Psoas muscle (tissue), 8 donors: ENCODE measurements at places on chromosomes 3 and 15.

DNA sequence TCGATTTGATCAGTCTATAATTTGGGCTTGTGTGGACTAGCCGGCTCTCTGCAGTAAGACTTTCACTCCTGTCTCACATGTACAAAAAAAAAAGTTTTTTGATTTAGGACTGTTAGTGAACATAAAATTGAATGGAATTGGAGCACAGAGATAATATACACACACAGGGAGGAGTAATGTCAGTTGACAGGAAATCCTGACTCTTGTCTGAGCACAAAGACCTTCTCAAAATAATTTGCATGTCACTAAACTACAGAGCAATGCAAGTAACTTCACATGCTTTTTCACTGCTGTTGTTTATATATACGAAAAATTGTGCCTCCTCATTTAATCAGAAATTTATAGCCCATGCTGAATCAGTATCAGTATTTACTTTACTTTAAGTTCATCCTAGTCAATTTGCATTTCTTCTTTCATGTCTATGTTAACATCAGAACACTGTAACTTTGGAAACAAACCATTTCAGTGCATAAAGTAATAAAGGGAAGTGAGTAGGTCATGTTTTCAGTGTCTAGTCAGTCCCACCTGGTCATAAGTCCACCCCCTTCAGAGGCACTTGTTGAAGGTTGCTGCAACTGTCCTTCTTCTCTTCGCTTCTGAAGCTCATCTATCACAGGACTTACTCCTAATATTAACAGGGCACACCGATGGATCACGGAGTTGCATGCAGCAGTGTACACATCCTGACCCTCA, 115.8 kb downstream of the FBXL22 start:
- DNase-seq = no peak
- no peaks in the 10 kb centered on the region for H3K27me3 ChIP-seq
- peaks cover 98% of the 10 kb centered on the region for H3K36me3 ChIP-seq
- no peak overlapping the region for H3K4me3 ChIP-seq
- no peaks in the 10 kb centered on the region for H3K4me1 ChIP-seq

DNA sequence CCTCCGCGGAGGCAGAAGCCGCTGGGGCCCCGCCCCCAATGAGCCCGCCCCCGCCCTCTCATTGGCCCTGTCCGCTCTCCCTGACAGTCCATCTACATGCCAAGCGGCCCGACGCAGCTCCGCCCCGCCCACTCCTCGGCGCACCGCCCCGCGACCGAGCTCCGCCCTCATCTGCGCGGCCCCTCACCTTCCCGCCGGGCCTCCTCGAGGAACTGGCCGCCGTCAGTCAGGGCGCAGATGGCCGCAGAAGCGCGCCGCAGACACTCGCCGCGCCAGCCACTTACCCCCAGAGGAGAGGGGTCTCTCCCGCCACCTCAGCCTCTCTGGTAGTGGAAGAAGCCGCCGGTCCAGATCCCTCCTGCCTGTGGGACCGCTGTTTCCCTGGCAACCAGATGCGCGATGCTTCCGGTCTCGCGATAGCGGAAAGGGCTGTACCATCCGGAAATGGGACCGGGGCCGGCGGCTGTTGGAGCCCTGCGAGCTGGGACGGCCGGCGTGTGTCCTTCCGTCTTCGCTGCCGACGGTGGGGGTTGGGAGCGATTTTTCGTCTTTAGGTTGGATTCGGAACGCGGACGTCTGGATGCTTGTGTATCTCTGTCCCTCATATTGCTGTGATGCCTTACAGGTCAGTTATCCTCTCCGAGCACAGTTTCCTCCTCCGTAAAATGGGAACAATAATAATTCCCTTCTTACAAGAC, at the start of gene FSIP1:
Gene FSIP1 (minus strand): TSS at position 401 of the 698 bp plus-strand sequence. CDS start 6,317 bp downstream, outside the sequence.
- H3K27ac ChIP-seq = no peak within 1 kb of the TSS
- peak within 1 kb of the TSS; percentile 78 for H3K4me3 ChIP-seq
- H3K27me3 ChIP-seq = no peaks in the 10 kb centered on the region
- no peaks in the 10 kb centered on the region for H3K36me3 ChIP-seq

DNA sequence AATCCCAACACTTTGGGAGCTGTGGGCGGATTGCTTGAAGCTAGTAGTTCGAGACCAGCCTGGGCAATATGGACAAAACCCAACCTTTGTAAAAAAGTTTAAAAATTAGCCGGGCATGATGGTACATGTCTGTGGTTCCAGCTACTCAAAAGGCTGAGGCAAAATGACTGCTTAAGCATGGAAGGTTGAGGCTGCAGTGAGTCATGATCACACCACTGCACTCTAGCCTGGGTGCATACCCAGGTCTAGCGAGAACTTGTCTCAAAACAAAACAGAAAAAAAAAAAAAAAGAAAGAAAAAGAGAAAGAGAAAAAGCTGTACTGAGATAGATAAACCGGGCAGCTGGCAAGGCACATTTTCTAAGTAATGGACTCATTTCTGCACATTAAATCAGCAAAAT, 10.6 kb downstream of the ARPP19 start:
- peak overlapping the region; percentile 79 for H3K27ac ChIP-seq
- no peaks in the 10 kb centered on the region for H3K27me3 ChIP-seq

GRCh38 chr15:76863693-76864092, 41.4 kb downstream of the SCAPER start:
- H3K27me3 ChIP-seq = no peaks in the 10 kb centered on the region
- no peak overlapping the region for H3K27ac ChIP-seq
- no peak for DNase-seq
- H3K4me1 ChIP-seq = peaks cover 25% of the 10 kb centered on the region

DNA sequence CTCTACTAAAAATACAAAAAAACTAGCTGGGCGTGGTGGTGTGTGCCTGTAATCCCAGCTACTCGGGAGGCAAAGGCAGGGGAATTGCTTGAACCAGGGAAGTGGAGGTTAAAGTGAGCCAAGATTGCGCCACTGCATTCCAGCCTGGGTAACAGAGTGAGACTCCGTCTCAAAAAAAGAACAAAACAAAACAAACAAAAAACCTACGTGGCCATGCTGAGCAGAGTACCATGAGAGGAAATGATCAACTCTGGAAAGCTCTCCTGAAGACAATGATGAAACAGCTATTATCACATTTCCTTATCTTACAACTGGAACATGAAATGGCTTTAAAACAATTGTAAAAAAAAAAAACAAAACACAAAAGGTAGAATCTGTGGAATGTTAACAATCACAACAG, 75.2 kb downstream of the CHSY1 start:
- DNase-seq = no peak
- H3K27ac ChIP-seq = peak overlapping the region; percentile 27
- no peaks in the 10 kb centered on the region for H3K4me1 ChIP-seq

- H3K36me3 ChIP-seq = no peaks in the 10 kb centered on the region
- no peaks in the 10 kb centered on the region for H3K4me1 ChIP-seq
- DNase-seq = no peak
- H3K27ac ChIP-seq = no peak overlapping the region
- no peak overlapping the region for H3K4me3 ChIP-seq
- H3K27me3 ChIP-seq = no peaks in the 10 kb centered on the region
Observed at GRCh38 chr3:170529346-170529745, 56.5 kb downstream of the SLC7A14 start.

DNA sequence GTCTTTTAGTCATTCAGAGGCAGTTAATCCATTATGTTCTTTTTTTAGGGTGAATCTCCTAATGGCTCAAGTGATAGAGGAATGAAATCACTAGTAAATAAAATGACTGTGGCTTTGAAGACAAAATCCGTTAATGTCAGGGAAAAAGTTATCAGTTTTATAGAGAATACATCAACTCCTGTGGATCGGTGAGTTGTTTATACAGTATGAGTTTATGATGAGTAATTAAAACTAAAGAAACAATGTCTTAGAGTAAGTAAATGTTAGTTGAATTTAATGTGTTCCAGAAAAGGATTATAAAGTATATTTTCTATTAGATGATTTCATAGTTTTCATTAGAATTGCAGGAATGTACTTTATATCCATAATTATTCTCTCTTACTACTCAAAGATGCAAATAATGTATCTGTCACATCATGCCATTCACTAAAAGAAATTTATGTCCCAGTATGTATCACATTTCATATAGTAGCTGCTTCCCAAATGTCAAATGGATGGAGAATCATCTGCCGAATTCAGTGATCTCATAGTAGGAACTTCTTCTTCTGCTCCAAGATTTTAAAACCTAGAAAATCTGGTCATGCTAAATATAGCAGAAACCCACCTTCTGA, 24.1 kb upstream of the NIT2 start:
- H3K27ac ChIP-seq = no peak overlapping the region
- H3K36me3 ChIP-seq = no peaks in the 10 kb centered on the region
- H3K4me3 ChIP-seq = no peak overlapping the region
- H3K4me1 ChIP-seq = peaks cover 12% of the 10 kb centered on the region
- no peaks in the 10 kb centered on the region for H3K27me3 ChIP-seq
- DNase-seq = no peak

GRCh38 chr15:70093070-70093469, 4.6 kb downstream of the TLE3 start:
- no peaks in the 10 kb centered on the region for H3K36me3 ChIP-seq
- no peaks in the 10 kb centered on the region for H3K27me3 ChIP-seq
- H3K4me1 ChIP-seq = peaks cover 68% of the 10 kb centered on the region

GRCh38 chr15:80789296-80789695, 10.1 kb downstream of the CEMIP start:
- no peaks in the 10 kb centered on the region for H3K36me3 ChIP-seq
- H3K27me3 ChIP-seq = peaks cover 3% of the 10 kb centered on the region
- no peak for DNase-seq
- H3K4me3 ChIP-seq = no peak overlapping the region

- no peaks in the 10 kb centered on the region for H3K36me3 ChIP-seq
- DNase-seq = no peak
- H3K4me3 ChIP-seq = no peak overlapping the region
- no peaks in the 10 kb centered on the region for H3K27me3 ChIP-seq
- no peak overlapping the region for H3K27ac ChIP-seq
Observed at GRCh38 chr15:85443046-85443445, 62.6 kb downstream of the AKAP13 start.

DNA sequence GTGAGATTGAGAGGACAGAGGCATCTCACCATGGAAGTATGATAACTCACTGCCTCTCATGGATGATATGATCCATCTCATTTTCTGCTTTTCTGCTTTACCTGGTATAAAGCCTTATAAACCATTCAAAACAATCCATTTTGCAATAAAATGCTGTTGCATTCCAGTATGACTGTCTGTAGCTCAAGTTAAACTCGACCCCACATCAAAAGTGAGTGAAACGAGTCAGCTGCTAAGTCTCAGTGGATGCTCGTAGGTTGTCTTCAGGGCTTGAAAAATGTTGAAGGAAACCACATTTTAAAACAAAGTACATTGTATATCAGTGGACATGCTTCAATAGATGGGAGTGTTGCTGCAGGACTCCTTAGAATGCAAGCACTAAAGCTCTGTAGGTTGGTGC, 839.0 kb downstream of the TUSC7 start:
- no peak for DNase-seq
- no peaks in the 10 kb centered on the region for H3K4me1 ChIP-seq
- H3K27ac ChIP-seq = no peak overlapping the region
- no peaks in the 10 kb centered on the region for H3K36me3 ChIP-seq
- H3K4me3 ChIP-seq = no peak overlapping the region
- H3K27me3 ChIP-seq = no peaks in the 10 kb centered on the region

DNA sequence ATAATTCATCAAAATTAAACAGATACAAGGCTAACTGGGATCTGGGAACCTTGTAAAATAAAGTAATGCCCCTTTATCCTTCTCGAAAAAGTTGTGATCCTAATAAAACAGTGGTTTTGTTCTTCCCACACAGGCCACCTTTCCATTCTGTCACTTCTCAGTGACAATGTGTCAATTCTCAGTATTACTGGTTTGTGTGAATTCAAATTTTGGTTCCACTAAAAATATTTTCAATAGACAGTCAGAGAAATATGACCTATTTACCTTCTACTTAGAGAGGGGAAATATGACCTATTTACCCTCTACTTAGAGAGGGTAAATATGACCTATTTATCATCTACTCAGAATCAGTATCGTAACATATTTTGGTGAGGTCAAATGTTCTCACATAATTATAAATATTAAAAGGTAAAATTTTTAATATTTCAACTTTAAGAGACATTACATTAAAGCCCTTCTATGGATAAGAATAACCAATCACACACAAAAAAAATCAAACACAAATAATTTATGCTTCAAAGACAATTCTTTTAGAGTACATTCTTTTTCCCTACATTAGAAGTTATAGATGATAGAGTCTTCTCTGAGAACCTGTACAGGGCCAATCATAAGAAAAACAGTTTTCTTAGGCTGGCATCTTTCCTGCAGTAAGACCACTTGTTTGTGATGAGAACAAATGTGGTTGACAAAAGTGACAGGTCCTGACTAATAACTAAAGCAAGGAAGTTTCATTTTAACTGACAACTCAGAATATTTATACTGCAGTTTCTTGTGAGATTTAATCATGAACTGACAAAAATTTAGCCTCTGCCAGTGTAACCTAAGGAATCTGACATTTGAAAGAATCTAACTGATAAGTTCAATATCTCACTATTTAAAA, 323.3 kb downstream of the DIPK2A start:
- no peak for DNase-seq
- no peaks in the 10 kb centered on the region for H3K27me3 ChIP-seq
- H3K4me1 ChIP-seq = no peaks in the 10 kb centered on the region
- no peak overlapping the region for H3K4me3 ChIP-seq
- no peaks in the 10 kb centered on the region for H3K36me3 ChIP-seq
- H3K27ac ChIP-seq = no peak overlapping the region

GRCh38 chr15:22948056-22948455, 32.1 kb downstream of the CYFIP1 start:
- H3K27me3 ChIP-seq = no peaks in the 10 kb centered on the region
- H3K36me3 ChIP-seq = peaks cover 31% of the 10 kb centered on the region
- DNase-seq = no peak
- H3K4me1 ChIP-seq = peaks cover 8% of the 10 kb centered on the region

GRCh38 chr3:135994708-135995337, 29.3 kb downstream of the PPP2R3A start:
- no peaks in the 10 kb centered on the region for H3K27me3 ChIP-seq
- no peak overlapping the region for H3K4me3 ChIP-seq
- H3K36me3 ChIP-seq = no peaks in the 10 kb centered on the region
- DNase-seq = no peak

- no peaks in the 10 kb centered on the region for H3K4me1 ChIP-seq
- DNase-seq = no peak
- no peak overlapping the region for H3K27ac ChIP-seq
- H3K36me3 ChIP-seq = no peaks in the 10 kb centered on the region
- no peaks in the 10 kb centered on the region for H3K27me3 ChIP-seq
Observed at GRCh38 chr15:69421498-69421897, 7.3 kb downstream of the KIF23 start.

- H3K27me3 ChIP-seq = no peaks in the 10 kb centered on the region
- H3K4me1 ChIP-seq = peaks cover 40% of the 10 kb centered on the region
- H3K4me3 ChIP-seq = no peak overlapping the region
- no peak overlapping the region for H3K27ac ChIP-seq
- no peak for DNase-seq
Observed at GRCh38 chr3:16999161-16999560, 114.4 kb downstream of the PLCL2 start.

- H3K36me3 ChIP-seq = no peaks in the 10 kb centered on the region
- DNase-seq = no peak
- H3K4me3 ChIP-seq = no peak overlapping the region
- no peaks in the 10 kb centered on the region for H3K27me3 ChIP-seq
Observed at GRCh38 chr3:143480344-143480743, 360.8 kb downstream of the CHST2 start.
